Activated CD4-positive, alpha-beta memory T cell treated with anti-CD3 and anti-CD28 coated beads for 36 hours (primary cell): ENCODE measurements at places on chromosomes 5 and 9.

DNA sequence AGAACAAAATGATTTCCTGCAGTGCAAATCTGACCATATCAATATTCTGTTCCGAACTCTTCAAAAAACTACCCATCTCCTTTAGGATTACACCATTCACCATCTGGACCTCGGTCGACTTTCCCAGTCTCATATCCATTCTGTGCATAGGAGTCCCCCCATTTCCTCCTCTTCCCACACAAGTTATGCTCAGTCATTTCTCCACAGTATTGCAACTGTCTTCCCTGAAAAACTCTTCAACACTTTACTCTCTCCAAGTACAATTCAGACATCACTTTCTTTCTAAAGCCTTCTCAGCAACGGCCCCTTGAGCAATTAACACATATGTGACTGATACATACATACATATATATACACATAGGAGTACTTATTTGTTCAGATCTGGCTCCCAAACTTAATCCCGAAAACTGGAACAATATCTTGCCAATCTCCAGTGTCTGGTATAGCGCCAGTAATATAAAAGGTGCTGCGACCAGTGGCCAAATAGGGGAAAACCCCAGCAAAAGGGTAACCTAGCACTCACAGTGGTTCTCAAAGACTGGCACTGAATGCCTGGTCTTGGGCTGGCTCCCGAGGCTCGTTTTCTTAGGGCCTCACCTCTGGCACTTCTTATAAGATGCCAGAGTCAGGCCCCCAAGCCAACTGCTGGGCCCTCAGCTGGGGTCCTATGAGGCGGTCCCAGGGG is 629 bp downstream of the ZBTB26 start:
- H3K4me3 ChIP-seq = no peak overlapping the region
- H3K4me1 ChIP-seq = peaks cover 13% of the 10 kb centered on the region
- no peak for DNase-seq

DNA sequence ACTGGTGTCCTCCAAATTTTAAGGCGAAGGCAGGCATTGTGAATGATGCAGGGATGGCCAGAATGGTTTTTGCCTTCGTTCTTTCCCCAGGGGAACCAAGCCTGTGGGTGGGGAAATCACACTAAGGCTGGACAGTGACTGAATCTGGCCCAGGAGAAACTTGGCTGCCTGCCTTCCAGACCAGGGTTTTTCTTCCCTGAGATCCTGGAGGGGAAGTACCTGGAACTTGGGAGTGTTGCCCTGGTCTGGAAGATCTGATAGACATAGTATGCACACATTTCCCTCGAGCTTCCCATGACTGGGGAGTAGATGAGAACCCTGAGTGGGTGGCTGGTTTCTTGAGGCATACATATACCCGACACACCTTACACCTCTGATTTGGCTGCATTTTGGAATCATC is 664 bp upstream of the IL11RA start:
- peaks cover 38% of the 10 kb centered on the region for H3K4me1 ChIP-seq
- H3K4me3 ChIP-seq = no peak overlapping the region
- H3K36me3 ChIP-seq = peaks cover 29% of the 10 kb centered on the region
- no peak overlapping the region for H3K27ac ChIP-seq

- H3K4me3 ChIP-seq = no peak overlapping the region
- no peaks in the 10 kb centered on the region for H3K27me3 ChIP-seq
- peaks cover 43% of the 10 kb centered on the region for H3K36me3 ChIP-seq
These were observed 63.7 kb upstream of the CACNA1B start for GRCh38 chr9:137813651-137814415.

DNA sequence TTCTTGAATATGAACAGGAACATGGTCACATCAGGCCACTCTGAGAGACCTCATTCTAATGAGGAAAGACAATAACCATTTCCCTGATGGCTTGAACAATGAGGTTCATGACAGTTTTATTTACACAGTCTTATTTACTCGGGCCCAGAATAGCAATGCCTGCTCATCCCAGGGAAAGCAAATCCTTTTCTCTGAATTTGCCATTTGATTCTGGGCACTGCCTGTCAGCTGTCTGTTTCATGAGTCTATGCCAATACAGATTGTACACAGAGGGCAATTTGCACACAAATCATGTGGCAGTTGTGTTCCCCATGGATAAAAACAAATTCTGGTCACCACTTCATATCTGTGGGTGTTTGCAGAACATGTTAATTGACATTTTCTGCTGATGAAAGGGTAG is 492.5 kb downstream of the ACTL7B start:
- DNase-seq = no peak
- H3K27me3 ChIP-seq = no peaks in the 10 kb centered on the region
- no peak overlapping the region for H3K4me3 ChIP-seq
- no peaks in the 10 kb centered on the region for H3K4me1 ChIP-seq
- no peak overlapping the region for H3K27ac ChIP-seq

- peaks cover 15% of the 10 kb centered on the region for H3K27me3 ChIP-seq
- H3K4me3 ChIP-seq = no peak overlapping the region
- peaks cover 6% of the 10 kb centered on the region for H3K36me3 ChIP-seq
- H3K4me1 ChIP-seq = peaks cover 38% of the 10 kb centered on the region
These were observed 148.7 kb upstream of the ERCC6L2 start for GRCh38 chr9:95726756-95727155.

DNA sequence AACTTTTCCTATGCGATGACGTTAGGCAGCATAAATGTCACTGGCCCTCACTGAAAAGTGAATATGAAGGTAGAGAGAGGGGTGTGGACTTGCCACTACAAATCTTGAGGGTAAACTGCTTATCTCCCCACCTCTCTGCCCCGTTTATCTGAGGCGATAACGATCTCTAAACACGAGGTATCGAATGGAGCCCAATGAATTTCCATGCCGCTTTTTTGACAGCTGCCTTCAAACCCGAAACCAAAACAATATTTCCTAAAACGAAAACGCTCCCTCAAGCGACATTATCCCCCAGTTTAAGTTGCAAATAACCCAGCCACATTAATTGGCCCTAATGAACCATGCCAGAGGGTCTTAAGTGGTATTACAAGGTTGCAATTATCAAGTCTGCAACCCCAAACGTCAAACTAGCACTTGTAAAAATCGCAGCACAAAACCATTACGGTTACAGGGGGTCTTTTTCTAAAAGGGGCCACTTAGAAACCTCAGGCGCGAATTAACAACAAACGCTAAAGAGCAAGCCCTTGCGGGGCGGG is 1.4 kb downstream of the NR3C1 start:
- DNase-seq = peak; percentile 19
- H3K4me1 ChIP-seq = peaks cover 53% of the 10 kb centered on the region
- H3K4me3 ChIP-seq = peak overlapping the region; percentile 88

GRCh38 chr9:131273146-131273855 is 3.0 kb downstream of the FAM78A start:
- H3K27ac ChIP-seq = peak overlapping the region; percentile 97
- H3K4me1 ChIP-seq = peaks cover 37% of the 10 kb centered on the region

DNA sequence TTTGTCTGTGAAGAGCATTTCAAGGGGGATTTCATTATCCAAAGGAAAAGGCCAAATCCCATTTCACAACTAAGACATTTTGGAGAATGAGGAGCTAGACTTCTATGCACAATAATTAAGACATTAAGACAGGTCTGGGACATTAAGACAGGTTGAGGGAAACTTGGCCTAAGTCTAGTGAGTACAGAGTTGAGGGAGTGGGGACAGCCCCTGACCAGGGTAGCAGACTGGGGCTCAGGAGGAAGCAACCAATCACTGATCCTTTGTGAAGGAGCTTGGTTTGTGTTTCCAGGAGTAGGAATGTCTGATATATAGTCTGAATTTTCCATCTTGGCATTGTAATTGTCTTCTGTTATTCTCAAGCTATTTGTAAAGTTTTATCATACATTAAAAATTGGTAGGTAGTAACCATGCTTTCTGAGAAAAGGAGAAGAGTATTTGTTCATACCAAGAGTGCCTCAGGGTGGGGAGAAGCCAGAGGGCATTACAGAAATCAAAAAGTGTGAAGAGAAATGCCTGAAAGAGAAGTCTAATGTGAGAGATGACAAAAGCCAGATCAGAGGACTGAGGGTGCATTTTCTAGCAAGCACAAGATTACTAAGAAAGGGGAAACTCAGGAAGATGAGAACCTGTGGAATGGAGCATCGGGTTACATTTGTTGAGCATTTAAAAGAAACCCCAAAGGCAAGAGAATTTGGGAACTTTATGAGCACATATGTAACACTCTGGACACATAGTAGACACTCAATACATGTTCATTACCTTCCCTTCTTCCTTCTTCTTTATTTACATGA is 189.3 kb upstream of the PIK3R1 start:
- DNase-seq = no peak
- H3K27me3 ChIP-seq = peaks cover 4% of the 10 kb centered on the region
- no peak overlapping the region for H3K27ac ChIP-seq
- no peaks in the 10 kb centered on the region for H3K36me3 ChIP-seq

GRCh38 chr5:178069909-178070308 is 43.4 kb upstream of the N4BP3 start:
- peak; percentile 63 for DNase-seq
- no peaks in the 10 kb centered on the region for H3K36me3 ChIP-seq
- peaks cover 4% of the 10 kb centered on the region for H3K27me3 ChIP-seq
- H3K4me3 ChIP-seq = no peak overlapping the region

GRCh38 chr9:26755476-26755875 is 137.1 kb downstream of the CAAP1 start:
- no peak overlapping the region for H3K4me3 ChIP-seq
- no peaks in the 10 kb centered on the region for H3K36me3 ChIP-seq
- H3K4me1 ChIP-seq = no peaks in the 10 kb centered on the region
- DNase-seq = no peak
- peaks cover 3% of the 10 kb centered on the region for H3K27me3 ChIP-seq

- H3K27me3 ChIP-seq = peaks cover 3% of the 10 kb centered on the region
- DNase-seq = peak; percentile 55
- H3K4me1 ChIP-seq = peaks cover 3% of the 10 kb centered on the region
- H3K27ac ChIP-seq = no peak overlapping the region
- H3K4me3 ChIP-seq = peak overlapping the region; percentile 59
These were observed 6.1 kb upstream of the PRR16 start for GRCh38 chr5:120457839-120458507.

DNA sequence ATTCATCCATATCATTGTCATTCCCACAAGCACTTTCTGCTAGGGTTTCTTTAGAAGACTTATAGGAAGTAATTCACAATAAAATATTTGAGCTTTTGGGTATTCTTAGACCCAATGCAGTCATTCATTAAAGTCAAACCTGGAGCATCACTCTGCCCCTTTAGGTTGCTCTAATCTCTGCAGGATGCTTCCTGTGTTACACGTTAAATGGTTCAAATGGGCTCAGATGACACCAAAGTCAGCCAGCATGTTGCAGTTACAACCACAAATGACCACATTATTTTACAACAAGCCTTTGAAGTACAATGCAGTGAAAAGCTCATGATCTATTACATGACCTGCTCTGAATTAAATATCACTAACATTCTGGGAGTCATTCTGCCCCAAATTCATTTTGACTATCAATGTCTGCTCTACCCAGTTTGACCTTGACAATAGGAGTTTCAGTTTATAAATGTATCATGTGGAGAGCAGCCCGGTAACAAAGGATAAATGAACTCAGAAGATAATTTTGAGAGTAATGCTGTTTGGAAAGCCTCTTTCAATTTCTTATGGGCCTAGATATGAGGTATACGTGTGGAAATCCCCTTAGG is 668.6 kb upstream of the DMAC1 start:
- no peaks in the 10 kb centered on the region for H3K27me3 ChIP-seq
- H3K36me3 ChIP-seq = no peaks in the 10 kb centered on the region
- no peaks in the 10 kb centered on the region for H3K4me1 ChIP-seq
- no peak overlapping the region for H3K27ac ChIP-seq
- no peak overlapping the region for H3K4me3 ChIP-seq

DNA sequence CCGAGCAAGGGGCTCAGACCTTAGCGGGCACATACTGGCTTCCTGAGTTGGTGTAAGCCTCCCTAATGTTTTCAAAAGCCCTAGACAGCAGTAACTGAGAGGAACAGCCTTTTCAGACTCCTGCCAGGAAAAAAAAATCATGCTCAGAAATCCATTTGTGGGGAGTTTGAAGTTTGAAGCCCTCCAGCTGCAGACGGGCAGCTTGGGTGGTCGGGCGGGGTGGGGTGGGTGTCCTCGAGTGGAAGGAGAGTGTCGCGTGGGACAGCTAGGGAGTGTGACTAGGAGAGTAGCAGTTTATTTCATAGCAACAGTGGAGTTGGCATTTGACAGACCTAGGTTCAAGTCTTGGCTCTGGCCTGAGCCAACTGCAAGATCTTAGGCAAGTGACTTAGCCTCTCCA is 90.7 kb upstream of the PITX1 start:
- no peak overlapping the region for H3K27ac ChIP-seq
- peaks cover 6% of the 10 kb centered on the region for H3K4me1 ChIP-seq
- no peak for DNase-seq
- no peaks in the 10 kb centered on the region for H3K27me3 ChIP-seq
- no peaks in the 10 kb centered on the region for H3K36me3 ChIP-seq
- H3K4me3 ChIP-seq = no peak overlapping the region

DNA sequence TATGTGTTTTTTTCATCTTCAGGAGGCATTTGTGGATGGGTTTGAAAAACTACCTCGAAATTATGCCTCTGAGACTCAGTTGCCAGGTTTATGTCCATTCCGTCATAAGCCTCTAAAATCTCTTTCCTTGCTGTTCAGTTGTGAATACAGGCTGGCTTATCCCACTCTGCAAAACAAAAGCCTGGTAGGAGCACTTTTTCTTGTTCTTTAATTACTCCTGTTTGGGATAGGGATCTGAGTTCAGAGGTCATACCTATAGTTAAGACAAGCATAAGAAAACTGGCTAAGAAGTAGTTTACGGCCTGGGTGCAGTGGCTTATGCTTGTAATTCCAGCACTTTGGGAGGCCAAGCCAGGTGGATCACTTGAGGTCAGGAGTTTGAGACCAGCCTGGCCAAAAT is 24.4 kb downstream of the ZNF131 start:
- peaks cover 30% of the 10 kb centered on the region for H3K36me3 ChIP-seq
- no peak for DNase-seq
- H3K4me1 ChIP-seq = peaks cover 8% of the 10 kb centered on the region
- no peak overlapping the region for H3K4me3 ChIP-seq
- no peak overlapping the region for H3K27ac ChIP-seq

DNA sequence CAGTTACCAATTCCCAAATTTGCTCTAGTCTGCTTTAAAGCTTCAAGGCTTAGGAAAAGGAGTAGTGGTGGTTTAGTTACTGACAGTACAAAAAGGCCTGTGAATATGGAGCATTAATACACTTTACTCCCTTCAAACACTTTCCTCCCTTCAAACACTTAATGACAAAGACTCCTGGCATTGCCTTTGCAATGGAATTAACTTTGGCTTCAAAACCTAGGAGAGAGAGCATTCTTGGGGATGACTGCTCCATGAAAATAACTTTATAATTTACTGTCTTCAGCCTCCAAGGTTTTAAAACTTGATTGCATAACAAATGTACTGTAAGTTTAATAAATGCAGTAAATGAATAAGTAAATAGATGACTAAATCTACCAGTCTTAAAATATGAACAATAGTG is 185.6 kb downstream of the TRPM3 start:
- H3K27me3 ChIP-seq = no peaks in the 10 kb centered on the region
- no peaks in the 10 kb centered on the region for H3K4me1 ChIP-seq
- no peak overlapping the region for H3K27ac ChIP-seq
- no peak for DNase-seq

GRCh38 chr9:87873607-87874303 is 8.9 kb upstream of the SPATA31E1 start:
- H3K27me3 ChIP-seq = peaks cover 4% of the 10 kb centered on the region
- no peak overlapping the region for H3K27ac ChIP-seq
- no peak for DNase-seq
- no peak overlapping the region for H3K4me3 ChIP-seq
- peaks cover 4% of the 10 kb centered on the region for H3K4me1 ChIP-seq
- H3K36me3 ChIP-seq = no peaks in the 10 kb centered on the region

GRCh38 chr5:158852622-158853021 is 247.1 kb downstream of the EBF1 start:
- H3K27me3 ChIP-seq = peaks cover 3% of the 10 kb centered on the region
- H3K4me3 ChIP-seq = no peak overlapping the region
- H3K4me1 ChIP-seq = peaks cover 43% of the 10 kb centered on the region
- DNase-seq = no peak
- no peaks in the 10 kb centered on the region for H3K36me3 ChIP-seq
